ENCODE measurements at places on chromosomes 13 and 19.

GRCh38 chr19:43570174-43570791 is 5.0 kb downstream of the XRCC1 start:
- DNase-seq, result no peak

DNA sequence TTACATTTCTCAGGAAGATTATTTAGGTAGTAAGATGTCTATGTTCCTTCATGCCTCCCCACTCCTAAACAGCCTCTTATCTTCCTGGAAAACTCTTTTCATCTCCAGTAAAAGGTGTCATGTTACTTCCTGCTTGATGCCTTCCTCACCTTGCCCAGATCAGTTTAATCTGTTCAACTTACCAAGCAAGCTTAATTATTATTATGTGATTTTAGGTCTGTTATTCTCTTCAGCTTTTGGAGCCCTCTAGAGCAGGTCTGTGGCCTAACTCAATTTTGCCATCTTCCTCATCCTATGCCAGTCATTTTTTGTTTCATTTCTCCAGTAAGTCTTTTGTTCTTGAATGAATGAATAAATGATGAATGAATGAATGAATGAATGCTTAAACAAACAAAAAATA is 528.4 kb downstream of the DCT start:
- no peak for DNase-seq

DNA sequence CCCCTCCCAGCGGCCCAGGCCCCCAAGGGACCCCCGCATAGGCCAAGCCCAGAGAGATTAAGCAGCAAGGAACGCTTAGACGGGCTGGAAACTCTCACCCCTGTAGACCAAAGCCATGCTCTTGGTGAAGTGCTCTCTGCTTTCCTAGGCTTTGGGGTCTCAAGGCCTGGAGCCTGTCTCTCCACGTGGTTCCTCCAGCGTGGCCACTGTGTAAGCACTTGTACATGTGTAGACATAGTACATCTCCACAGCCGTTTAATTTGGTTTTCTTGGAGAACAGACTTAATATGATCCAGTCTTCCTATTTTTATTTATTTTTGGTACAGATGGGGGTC is 1.1 kb downstream of the NUDT19 start:
- no peak for DNase-seq

- no peak for DNase-seq
Measured at GRCh38 chr19:38030686-38031422, 123.8 kb downstream of the SIPA1L3 start.

GRCh38 chr19:29926031-29926430 is 16.0 kb upstream of the URI1 start:
- DNase-seq, result no peak

DNA sequence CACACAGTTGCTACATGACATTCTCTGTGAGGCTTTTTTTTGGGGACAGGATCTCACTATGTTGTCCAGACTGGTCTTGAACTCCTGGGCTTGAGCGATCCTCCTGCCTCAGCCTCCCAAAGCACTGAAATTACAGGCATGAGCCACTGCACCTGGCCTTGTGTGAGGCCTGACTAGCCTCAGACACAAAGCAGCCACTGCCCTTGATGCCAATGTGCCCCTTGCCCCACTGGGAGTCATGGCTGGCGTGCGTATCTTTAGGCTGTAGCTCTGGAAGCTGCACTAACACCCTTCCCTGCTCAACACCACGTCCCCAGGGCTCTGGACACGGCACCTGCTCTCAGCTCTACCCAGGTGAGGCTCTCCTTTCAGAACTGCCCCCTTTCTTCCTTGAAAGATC is 14.5 kb upstream of the KPTN start:
- no peak for DNase-seq

GRCh38 chr19:40414542-40415535 is 1.7 kb upstream of the PRX start:
- DNase-seq, result no peak

GRCh38 chr19:6374161-6374709 is 1.5 kb downstream of the PSPN start:
- no peak for DNase-seq

DNA sequence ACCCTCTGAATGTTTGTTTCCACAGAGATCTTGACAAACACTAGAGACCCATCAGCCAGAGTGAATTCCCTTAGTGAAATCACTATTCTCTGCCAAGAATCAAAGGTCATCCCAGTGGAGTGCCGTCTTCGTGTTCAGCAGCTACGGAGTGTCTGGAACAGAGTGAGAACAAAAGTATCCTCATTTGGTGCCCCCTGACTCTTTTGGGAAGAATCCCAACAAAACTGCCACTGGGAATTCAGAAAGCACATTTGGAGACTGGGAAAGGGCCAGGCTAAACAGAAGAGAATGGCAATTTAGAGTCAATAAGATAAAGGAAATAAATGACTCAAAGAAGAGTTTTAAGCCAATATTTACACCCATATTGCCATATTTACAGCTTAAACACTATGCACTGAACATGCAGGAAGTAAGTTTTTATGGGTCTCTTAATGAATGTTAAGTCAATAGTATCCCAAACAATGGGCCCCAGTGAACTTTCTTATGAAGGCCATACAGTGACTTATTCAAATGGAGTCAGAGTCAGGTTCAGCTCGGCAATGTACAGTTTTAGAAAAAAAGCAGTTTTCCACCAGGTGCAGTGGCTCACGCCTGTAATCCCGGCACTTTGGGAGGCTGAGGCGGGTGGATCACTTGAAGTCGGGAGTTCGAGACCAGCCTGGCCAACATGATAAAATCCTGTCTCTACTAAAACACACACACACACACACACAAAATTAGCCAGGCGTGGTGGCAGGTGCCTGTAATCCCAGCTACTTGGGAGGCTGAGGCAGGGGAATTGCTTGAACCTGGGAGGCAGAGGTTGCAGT is 392.6 kb downstream of the KLF5 start:
- DNase-seq, result no peak

DNA sequence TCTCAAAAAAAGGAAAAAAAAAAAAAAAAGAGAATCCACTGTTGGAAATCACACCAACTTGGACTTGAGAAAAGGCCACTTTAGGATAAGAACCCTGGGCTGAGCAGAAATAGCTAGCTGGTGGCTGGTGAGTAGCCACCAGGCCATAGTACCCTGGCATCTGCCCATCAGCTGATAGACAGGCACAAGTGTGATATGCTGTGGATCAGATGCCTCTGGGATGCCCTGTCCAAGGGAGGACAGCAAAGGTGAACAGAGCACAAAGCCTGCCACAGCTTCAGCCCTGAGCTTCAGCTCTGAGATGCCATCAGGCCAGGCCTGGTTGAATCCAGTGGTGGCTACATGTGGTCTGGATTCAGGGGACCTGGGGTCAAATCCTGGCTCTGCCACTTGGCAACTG is 8.7 kb downstream of the SIRT2 start:
- no peak for DNase-seq

DNA sequence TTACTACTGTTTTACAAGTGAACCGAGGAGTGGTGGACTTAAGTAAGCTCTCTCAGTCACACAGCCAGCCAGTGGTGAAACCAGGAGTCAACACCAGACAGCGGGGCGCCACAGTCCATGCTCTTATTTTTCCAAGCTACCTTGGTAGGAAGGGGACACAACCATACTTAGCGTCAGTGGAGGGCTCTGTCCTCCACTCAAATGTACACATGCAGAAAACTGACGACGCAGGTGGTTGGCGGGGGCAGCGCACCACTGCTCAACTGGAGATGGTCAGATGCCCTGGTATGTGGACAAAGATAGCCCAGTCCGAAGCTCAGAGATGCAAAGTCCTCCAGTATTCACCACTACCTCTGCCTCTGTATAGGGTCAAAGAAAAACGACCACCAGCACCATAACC is 1.1 kb downstream of the ZNF667 start:
- no peak for DNase-seq

GRCh38 chr13:44431150-44431549 is 57.5 kb downstream of the SERP2 start:
- no peak for DNase-seq

DNA sequence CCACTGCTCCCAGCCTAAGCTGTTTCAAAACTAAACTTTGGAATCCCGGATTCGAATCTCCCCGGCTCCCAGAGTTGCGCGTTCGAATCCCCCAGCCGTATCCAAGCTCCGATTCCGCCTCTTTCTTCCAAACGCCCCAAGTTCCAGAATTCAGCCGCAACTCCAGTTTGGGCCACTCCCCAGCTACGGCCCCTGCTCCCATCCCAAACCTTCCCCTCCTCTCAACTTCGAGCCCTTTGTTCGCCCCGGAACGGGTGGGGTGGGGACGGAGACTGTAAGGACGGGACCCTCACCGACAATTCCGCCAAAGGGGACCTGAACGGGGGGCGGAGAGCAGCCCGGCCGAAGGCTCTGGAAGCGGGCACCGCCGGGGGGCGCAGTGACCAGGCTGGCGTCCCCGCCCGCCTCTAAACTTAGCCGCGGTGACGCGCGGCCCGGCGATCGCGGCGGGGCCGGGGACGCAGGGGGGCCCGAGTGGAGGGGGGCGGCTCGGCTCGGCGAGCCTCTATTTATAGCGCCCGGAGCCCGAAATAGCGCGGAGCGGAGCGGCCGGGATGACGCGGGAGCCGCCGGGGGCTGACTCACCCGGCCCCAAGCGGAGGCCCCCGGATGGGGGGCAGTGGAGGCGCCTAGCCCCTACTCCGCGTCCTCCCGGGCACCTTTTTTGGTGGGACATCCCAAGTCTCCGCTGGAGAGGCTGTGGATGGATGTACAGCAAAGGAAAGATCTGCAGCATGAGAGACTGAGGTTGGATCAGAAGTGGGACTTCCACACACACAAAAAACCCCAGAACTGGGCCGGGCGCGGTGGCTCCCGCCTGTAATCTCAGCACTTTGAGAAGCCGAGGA is 4.9 kb upstream of the ERCC1 start:
- no peak for DNase-seq

- peak; percentile 96 for DNase-seq
Measured at GRCh38 chr19:39407660-39408391, 1.2 kb downstream of the ZFP36 start.

DNA sequence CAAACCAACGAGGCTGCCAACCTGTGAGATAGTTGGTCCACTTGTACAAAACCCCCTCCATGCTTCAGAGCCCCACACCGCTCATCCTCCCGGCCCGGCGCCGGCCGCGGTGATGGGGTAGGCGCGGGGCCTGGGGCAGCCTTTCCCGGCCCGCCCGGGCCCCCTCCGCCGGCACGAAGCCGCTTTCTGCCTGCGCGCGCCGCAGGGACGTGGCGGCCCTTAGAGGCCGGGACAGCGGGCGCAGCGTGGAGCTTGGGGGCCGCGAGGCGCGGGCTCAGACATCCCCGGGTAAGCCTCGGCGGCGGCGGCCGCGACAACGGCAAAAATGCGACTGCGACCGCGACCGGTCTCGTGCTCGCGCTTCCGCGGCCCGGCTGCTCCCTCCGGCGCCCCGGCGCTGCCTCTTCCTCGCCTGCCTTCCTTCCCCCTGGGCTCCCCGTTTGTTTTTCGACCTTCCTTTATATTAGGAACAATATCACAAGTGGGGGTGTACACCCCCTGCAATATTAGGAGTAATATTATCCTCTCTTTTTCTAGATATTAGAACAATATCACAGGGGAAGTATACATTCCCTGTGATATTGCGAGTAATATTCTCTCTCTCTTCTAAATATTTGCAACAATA is 53.9 kb upstream of the CEACAM21 start:
- DNase-seq, result no peak

DNA sequence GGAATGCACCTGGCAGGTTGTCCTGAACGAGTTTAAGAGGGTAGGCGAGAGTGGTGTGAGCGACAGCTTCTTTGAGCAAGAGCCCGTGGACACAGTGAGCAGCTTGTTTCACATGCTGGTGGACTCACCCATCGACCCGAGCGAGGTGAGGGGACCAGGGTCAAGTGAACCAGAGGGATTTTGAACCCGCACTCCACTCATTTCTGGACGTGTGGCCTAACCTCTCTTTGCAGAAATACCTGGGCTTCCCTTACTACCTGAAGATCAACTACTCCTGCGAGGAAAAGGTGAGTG is 1.7 kb downstream of the CATSPERG start:
- no peak for DNase-seq

DNA sequence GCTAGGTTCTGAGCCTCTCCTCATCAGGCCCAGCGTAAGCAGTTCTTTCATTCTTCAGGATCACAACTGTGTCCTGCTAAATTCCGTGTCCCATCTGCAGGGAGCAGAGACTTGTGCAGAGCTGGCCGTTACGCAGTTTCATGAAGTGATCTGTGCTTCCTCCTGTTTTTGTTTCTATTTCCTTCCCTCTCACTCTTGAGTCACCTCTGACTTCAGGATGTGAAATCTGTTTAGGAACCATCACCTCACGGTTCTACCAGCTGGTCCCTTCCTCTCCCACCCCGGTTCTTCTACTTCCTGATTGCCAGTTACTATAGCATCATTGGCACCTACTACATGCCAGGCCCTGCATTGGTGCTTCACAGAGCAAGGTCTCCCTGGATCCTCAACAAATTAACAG is 8.5 kb downstream of the MAU2 start:
- no peak for DNase-seq

DNA sequence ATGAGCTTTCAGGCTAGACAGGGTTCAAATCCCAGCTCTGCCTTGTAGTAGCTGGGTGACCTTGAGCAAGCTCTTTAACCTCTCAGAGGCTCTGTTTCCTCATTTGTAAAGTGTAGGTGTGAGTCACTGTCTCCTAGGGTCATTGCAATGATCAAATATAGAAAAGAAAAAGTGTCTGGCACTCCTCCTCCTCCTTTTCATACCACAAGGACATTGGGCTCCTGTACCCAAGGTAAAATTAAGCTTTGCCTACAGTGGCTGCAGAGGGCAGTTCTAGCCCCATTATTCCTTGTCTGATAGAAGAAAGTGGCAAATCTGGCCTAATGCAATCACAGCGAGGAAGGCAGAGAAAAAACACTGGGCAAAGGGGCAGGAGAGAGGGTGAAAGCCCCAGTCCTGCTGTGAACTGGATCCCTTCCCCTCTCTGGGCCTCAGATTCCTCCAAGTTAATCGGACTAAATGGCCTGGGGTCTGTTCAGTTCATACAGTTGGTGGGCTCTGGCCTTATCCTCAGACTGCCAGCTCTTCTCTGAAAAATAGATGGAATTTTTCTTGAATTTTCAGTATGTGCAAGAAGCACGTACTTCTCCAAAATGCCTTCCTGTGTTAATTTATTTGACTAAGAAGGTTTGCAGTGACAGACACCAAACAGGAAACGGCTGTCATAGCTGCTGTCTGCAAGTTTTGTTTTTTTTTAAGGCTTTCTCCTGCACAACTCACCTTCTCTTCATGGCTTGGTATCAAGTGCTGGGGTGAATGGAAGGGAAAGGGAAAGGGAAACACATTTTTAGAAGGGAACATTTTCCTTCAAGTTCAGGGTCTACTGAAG is 35.3 kb downstream of the RGCC start:
- DNase-seq, result no peak

DNA sequence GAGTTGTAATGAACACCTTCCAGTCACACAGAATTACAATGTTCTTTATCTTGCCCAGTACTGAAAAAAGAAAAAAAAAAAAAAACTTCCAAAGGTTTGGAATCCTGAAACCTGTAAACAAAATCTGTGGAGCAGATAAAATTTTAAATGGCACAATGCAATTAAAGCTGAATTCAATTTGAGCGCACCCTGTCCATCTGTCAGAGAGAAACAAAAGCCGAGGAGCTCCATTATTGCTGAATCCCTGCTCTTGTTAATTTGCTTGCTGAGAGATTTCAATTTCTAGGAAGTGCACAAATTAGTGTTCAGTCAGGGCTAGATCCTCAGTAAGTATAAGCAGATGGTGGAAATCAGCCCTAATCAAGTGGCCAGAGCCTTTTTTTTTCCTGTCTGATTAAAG is 65.2 kb downstream of the DACH1 start:
- DNase-seq, result no peak

GRCh38 chr13:32535115-32535514 is 3.5 kb downstream of the N4BP2L2 start:
- no peak for DNase-seq

- no peak for DNase-seq
Measured at GRCh38 chr13:24016046-24016445, 118.7 kb upstream of the C1QTNF9B start.

- DNase-seq, result no peak
Measured at GRCh38 chr19:40246292-40247073, 20.0 kb upstream of the CCNP start.

Measured in Panc1 (cell line).